Effector memory CD8-positive, alpha-beta T cell (primary cell): ENCODE measurements at places on chromosomes 7 and 10.

DNA sequence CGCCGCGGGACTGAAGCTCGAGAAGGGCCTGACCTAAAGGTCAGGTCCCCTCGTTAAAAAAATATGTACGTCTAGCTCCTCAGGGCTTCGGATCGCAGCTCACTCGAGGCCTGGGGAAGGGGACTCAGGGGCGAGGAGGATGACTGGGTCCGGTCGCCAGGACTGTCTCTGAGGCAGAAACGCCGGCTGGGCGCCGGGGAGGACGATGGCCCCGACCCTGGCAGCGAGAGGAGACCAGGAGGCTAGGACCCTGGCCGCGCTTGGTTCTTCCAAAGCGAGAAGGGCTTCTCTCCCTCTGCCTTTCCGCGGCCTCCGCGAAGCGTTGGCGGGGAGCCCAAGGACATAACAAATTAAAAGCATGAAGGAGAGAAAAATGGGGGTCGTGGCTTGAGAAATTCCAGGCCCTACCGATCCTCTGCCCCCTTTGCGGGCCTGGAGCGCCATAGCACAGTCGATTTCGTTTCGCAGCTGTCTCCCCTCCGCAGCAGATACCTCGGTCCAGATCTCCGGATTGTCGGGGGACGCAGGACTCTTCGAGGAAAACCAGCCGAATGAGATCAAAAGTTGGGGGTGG, 3.1 kb downstream of the NKX2-3 start:
- H3K27ac ChIP-seq = no peak overlapping the region
- DNase-seq = no peak
- H3K36me3 ChIP-seq = peaks cover 7% of the 10 kb centered on the region

DNA sequence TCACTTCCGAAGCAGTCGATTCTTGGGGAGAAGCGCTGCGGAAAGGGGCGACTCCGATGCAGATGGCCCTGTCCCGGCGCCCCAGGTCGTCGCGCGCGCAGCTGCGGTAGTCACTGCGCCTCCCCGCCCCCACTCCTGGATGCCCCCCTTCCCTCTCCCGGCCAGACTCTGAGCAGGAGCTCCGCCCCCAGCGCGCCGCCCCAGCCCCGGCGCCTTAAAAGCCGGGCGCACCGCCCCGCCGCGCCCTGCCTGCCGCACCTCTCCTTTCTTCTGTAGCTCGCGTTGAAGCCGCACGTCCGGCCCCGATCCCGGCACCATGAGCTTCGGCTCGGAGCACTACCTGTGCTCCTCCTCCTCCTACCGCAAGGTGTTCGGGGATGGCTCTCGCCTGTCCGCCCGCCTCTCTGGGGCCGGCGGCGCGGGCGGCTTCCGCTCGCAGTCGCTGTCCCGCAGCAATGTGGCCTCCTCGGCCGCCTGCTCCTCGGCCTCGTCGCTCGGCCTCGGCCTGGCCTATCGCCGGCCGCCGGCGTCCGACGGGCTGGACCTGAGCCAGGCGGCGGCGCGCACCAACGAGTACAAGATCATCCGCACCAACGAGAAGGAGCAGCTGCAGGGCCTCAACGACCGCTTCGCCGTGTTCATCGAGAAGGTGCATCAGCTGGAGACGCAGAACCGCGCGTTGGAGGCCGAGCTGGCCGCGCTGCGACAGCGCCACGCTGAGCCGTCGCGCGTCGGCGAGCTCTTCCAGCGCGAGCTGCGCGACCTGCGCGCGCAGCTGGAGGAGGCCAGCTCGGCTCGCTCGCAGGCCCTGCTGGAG, at the start of gene INA:
Gene INA, plus strand, starts transcription at position 243 of the 817 bp plus-strand sequence. Its CDS starts 74 bp downstream, at position 317.
- no peaks in the 10 kb centered on the region for H3K36me3 ChIP-seq
- H3K27ac ChIP-seq = no peak within 1 kb of the TSS
- peaks cover 63% of the 10 kb centered on the region for H3K27me3 ChIP-seq

- no peak overlapping the region for H3K27ac ChIP-seq
- H3K27me3 ChIP-seq = peaks cover 48% of the 10 kb centered on the region
- H3K36me3 ChIP-seq = no peaks in the 10 kb centered on the region
- H3K4me3 ChIP-seq = no peak overlapping the region
- DNase-seq = no peak
- H3K4me1 ChIP-seq = no peaks in the 10 kb centered on the region
Measured at GRCh38 chr7:132138817-132139216, 437.5 kb downstream of the PLXNA4 start.

DNA sequence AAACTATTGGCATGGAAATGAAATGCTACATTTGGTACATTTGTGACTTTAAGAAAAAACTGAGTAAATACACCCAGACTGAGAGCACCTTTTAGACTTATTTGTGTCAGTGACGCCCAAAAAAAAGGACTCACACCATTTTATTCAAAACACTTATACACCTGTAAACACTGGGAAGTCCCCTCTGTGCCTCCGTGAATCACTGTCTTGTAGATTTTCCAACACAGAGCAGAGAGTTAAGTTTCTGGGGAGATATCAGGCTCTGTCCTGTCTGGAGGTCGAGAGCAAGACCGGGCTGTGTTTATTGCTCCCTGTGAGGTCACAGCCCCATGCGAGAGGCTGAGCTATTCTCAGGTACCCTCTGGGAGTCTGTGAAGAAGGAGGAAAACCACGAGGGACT, 60.7 kb upstream of the TM9SF3 start:
- peaks cover 44% of the 10 kb centered on the region for H3K36me3 ChIP-seq
- H3K4me1 ChIP-seq = peaks cover 40% of the 10 kb centered on the region
- H3K27me3 ChIP-seq = no peaks in the 10 kb centered on the region
- DNase-seq = no peak

GRCh38 chr7:113120647-113121046, 2.3 kb upstream of the SMIM30 start:
- H3K4me3 ChIP-seq = no peak overlapping the region
- DNase-seq = no peak
- H3K4me1 ChIP-seq = peaks cover 4% of the 10 kb centered on the region
- H3K27ac ChIP-seq = no peak overlapping the region

- no peaks in the 10 kb centered on the region for H3K4me1 ChIP-seq
- H3K27me3 ChIP-seq = no peaks in the 10 kb centered on the region
- H3K27ac ChIP-seq = no peak overlapping the region
Measured at GRCh38 chr7:158454631-158455030, 133.0 kb downstream of the PTPRN2 start.

- H3K36me3 ChIP-seq = no peaks in the 10 kb centered on the region
- no peaks in the 10 kb centered on the region for H3K27me3 ChIP-seq
- no peaks in the 10 kb centered on the region for H3K4me1 ChIP-seq
- no peak overlapping the region for H3K27ac ChIP-seq
- H3K4me3 ChIP-seq = no peak overlapping the region
- DNase-seq = no peak
Measured at GRCh38 chr10:56319386-56319785, 41.7 kb downstream of the ZWINT start.

DNA sequence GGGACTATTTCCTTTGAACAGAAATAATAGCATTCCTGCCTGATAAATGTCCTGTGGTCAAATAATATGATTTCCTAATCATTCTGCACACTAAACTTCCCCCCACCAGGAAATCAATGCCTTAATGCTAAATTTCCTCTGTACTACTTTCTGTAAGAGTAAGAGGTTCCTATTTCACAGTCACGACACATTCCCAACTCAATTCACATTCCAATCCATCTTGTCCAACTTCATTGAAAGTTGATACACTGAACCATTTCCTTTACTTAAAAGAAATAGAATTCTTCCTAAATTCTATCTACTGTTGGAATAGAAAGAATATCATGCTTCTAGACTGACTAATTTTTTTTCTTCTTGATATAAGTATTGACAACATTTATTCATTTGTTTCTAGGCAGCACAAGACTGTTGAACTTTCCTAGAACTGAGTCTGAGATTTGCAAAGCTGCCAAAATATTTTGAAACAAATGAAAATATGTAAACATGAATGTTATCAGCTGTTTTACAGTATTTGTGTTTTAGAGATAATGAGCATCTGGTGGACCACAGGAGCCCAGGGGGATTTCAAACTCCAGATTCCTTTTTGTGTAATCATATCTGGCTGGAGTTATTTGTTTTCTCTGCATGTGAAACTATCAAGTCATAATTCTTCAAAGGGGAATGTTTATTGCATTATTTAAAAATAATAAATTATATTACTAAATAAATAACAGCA, 121.5 kb downstream of the TPST1 start:
- no peak for DNase-seq
- H3K27ac ChIP-seq = no peak overlapping the region
- H3K4me1 ChIP-seq = no peaks in the 10 kb centered on the region
- H3K4me3 ChIP-seq = no peak overlapping the region
- H3K36me3 ChIP-seq = no peaks in the 10 kb centered on the region
- H3K27me3 ChIP-seq = no peaks in the 10 kb centered on the region

GRCh38 chr10:117223693-117224430, 17.1 kb upstream of the SLC18A2 start:
- H3K36me3 ChIP-seq = no peaks in the 10 kb centered on the region
- DNase-seq = no peak
- no peak overlapping the region for H3K4me3 ChIP-seq
- H3K27ac ChIP-seq = no peak overlapping the region
- H3K27me3 ChIP-seq = peaks cover 30% of the 10 kb centered on the region

- H3K27me3 ChIP-seq = peaks cover 23% of the 10 kb centered on the region
- no peak for DNase-seq
- no peaks in the 10 kb centered on the region for H3K4me1 ChIP-seq
- no peak overlapping the region for H3K4me3 ChIP-seq
- no peak overlapping the region for H3K27ac ChIP-seq
Measured at GRCh38 chr7:44186736-44187135, 2.5 kb downstream of the GCK start.

GRCh38 chr7:50304129-50304910, at the start of gene IKZF1:
Gene IKZF1 (plus strand): TSS chr7:50304716. CDS start chr7:50319062, 14,346 bp downstream.
- DNase-seq = peak; percentile 54
- H3K27me3 ChIP-seq = no peaks in the 10 kb centered on the region
- H3K4me3 ChIP-seq = peak within 1 kb of the TSS; percentile 93
- H3K36me3 ChIP-seq = peaks cover 54% of the 10 kb centered on the region
- H3K27ac ChIP-seq = peak within 1 kb of the TSS; percentile 93

- H3K27ac ChIP-seq = no peak overlapping the region
- no peak for DNase-seq
- H3K36me3 ChIP-seq = no peaks in the 10 kb centered on the region
- no peak overlapping the region for H3K4me3 ChIP-seq
Measured at GRCh38 chr7:106563466-106564150, 97.3 kb downstream of the CCDC71L start.

DNA sequence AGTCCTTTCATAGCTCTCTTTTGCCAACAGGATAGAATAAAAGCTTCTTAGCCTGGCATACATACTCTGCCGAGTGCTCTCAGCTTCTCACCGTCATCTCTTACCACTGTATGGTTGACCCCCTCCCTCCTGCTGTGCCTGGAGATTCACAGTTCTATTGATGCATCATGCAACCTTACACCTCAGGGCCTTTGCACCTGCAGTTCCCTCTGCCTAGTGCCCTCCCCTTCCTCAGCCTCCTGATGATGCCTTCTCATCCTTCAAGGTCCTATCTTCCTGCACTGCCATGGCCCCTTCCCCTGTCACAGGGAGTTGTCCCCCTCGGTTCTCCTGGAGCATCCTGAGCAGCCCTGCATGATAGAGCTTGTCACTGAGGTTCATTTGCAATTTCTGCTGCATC, 81.5 kb downstream of the CDH23 start:
- H3K27me3 ChIP-seq = peaks cover 51% of the 10 kb centered on the region
- H3K4me3 ChIP-seq = no peak overlapping the region
- H3K27ac ChIP-seq = no peak overlapping the region
- H3K36me3 ChIP-seq = no peaks in the 10 kb centered on the region
- H3K4me1 ChIP-seq = peaks cover 3% of the 10 kb centered on the region
- no peak for DNase-seq

- no peaks in the 10 kb centered on the region for H3K27me3 ChIP-seq
- no peak for DNase-seq
- no peak overlapping the region for H3K4me3 ChIP-seq
- H3K36me3 ChIP-seq = peaks cover 64% of the 10 kb centered on the region
- peaks cover 22% of the 10 kb centered on the region for H3K4me1 ChIP-seq
- no peak overlapping the region for H3K27ac ChIP-seq
Measured at GRCh38 chr10:104005172-104005863, 38.4 kb downstream of the SLK start.

GRCh38 chr7:2939193-2939885, 95.2 kb upstream of the GNA12 start:
- H3K27ac ChIP-seq = peak overlapping the region; percentile 75
- H3K36me3 ChIP-seq = peaks cover 88% of the 10 kb centered on the region
- H3K4me3 ChIP-seq = no peak overlapping the region
- no peaks in the 10 kb centered on the region for H3K27me3 ChIP-seq

DNA sequence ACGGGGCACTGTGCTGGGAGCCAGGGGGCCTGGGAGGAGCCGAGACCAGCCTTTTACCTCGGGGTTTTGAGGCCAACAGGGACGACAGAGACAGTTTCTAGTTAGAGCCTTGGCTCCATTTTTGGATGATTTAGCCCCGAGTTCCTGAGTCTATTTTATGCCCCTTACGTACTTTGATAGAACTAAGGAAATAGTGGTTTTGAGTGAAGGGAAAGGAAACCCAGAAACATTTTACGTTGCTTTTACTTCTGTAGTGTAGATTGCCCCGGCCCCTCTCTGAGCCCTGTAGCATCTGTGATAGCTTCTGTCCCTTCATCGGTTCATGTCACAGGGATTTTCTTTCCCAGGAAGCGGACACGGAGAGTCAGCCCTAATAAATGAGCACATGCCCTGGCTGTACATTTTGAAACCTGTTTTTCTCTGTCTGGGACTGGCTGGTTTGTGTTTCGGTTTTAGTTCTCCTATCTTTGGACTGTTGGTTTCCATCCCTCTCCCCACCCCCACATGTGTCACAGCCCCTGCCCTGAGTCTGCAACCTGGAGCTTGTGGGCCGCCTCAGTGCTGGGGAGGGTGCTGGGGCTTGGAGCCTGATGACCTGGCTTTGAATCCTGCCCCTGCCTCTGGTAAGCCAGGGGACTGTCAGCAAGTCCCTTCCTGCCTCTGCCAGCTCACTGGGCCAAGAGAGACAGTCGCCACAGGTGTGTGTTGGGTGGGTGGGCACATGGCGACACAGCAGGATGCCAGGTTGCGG, 6.9 kb upstream of the ORAI2 start:
- H3K4me1 ChIP-seq = peaks cover 46% of the 10 kb centered on the region
- peak overlapping the region; percentile 100 for H3K27ac ChIP-seq
- DNase-seq = peak; percentile 49
- peaks cover 43% of the 10 kb centered on the region for H3K36me3 ChIP-seq
- H3K27me3 ChIP-seq = no peaks in the 10 kb centered on the region

- H3K4me1 ChIP-seq = no peaks in the 10 kb centered on the region
- no peak overlapping the region for H3K27ac ChIP-seq
- H3K27me3 ChIP-seq = no peaks in the 10 kb centered on the region
- no peaks in the 10 kb centered on the region for H3K36me3 ChIP-seq
Measured at GRCh38 chr10:56296618-56297017, 64.4 kb downstream of the ZWINT start.

DNA sequence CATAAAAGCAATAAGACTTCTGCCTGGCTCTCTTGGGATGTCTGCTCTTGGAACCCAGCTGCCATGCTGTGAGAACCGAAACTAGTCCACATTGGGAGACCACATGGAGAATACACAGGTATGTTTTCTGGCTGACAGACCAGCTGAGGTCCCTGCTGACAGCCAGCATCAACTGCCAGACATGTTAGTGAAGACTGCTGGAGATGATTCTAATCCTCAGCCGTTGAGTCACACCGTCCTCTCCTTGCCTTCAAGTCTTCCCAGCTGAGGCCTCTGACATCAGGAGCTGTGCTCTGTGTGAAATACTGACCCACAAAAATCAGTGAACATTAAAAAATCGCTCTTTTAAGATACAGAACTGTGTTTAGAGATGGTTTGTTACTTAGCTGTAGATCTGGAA, 36.9 kb upstream of the AGR2 start:
- no peaks in the 10 kb centered on the region for H3K4me1 ChIP-seq
- no peak overlapping the region for H3K27ac ChIP-seq
- peaks cover 8% of the 10 kb centered on the region for H3K27me3 ChIP-seq
- DNase-seq = no peak
- H3K36me3 ChIP-seq = no peaks in the 10 kb centered on the region
- H3K4me3 ChIP-seq = no peak overlapping the region

- H3K27ac ChIP-seq = peak overlapping the region; percentile 13
- peaks cover 14% of the 10 kb centered on the region for H3K4me1 ChIP-seq
- H3K36me3 ChIP-seq = no peaks in the 10 kb centered on the region
- H3K4me3 ChIP-seq = peak overlapping the region; percentile 67
Measured at GRCh38 chr7:36151921-36152755, 916 bp upstream of the EEPD1 start.
